ENCODE measurements at places on chromosomes 6 and 20.

- no peak for DNase-seq
Measured at GRCh38 chr6:5671601-5672559, 334.8 kb downstream of the NRN1 start.

DNA sequence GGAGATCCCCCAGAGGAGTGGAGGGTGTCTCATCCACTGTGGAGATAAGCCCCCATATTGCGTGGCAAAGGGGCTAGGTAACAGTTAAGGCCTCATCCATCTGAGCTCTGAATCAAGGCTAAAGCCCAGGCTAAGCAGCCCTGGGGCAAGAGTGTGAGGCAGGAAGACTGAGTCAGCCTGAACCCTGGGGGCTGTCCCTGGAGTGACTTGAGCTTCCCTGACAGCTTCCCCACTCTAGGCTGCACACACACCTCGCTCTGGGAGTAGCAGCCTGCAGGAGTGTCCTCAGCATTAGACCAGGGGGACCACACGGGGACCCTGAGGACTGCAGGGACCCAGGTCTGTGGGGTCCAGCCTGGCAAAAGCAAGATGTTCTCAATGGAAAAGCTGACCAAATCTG is 27.9 kb downstream of the UBD start:
- DNase-seq: no peak

DNA sequence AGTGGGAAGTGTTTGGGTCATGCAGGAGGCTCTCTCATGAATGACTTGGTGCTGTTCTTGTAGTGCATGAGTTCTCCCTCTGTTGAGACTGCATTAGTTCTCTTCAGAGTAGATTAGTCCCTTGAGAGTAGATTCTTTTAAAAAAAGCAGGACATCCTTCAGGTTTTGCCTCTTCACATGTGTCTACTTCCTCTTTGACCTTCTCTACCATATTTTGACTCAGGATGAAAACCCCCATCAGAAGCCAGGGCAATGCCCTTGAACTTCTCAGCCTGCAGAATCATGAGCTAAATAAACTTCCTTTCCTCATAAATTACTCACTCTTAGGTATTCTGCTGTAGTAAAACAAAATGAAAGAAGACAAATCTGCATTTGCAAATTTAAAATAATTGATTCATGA is 170.3 kb downstream of the CD109 start:
- DNase-seq: no peak

DNA sequence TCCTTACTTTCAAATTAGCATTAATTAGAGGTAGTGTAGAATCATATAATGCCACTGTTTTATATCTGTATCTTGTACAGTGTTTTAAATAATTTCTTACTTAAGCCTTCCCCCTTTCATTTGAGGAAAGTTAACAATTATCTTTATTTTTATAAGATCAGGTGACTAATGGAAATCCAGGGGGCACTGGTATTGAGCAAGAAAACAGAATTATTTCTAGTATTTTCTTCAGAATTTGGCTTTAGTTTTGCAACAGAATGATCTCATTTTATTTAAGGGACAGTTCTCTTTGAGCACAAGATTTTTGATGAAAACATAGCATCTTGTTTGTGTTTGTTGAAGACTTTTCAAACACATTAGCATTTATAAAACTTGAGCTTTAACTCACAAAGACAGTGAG is 55.9 kb downstream of the RNF217 start:
- no peak for DNase-seq

DNA sequence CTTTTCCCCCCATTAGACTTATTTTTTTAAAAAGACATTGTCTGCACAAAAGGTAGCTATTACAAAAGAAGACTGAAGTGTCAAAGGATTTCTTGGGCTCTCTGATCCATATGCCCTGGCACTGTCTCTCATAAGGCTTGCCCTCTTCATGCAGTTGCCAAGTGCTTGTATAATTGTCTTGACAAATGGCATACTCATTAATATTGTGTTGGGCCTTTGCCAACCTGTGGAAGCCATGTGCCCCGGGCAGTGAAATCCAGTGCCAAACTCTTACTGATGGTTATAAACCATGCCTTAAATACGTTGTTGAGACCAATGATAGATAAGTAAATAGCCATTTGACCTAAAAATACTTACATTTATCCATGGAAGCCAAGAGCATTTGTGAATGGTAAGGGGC is 98.1 kb downstream of the FARS2 start:
- DNase-seq: no peak

DNA sequence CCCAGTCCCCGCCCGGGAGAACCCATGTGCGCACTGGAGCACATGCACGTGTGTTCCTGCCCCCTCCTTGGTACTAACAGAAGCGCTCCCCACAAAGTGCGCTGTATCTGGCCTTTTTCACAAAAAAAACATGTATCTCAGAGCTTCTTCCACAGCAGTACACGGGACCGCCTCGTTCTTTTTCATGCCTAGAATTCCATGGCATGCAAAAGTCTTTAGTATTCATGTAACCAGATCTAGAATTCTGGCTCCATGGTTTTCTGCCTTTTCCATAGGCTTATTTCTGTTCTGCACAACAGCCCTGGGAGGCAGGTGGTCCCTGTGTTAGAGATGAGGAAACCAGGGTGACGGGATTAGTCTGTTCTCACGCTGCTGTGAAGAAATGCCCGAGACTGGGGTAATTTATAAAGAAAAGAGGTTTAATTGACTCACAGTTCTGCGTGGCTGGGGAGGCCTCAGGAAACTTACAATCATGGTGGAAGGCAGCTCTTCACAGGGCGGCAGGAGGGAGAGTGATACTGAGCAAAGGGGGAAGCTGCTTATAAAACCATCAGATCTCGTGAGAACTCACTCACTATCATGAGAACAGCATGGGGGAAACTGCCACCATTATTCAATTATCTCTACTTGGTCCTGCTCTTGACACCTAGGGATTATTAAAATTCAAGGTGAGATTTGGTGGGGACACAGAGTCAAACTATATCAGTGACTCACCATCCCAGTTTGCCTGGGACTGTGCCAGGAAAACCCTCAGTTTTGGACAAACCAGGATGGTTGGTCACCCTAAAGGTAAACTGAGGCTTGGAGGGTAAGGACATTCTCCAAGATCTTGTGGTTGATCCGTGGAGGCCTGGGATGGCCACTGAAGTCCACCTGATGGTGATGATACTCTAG is 41.0 kb downstream of the C20orf203 start:
- no peak for DNase-seq
